Activated CD4-positive, alpha-beta T cell treated with anti-CD3 and anti-CD28 coated beads for 48 hours (primary cell): ENCODE measurements at places on chromosomes 1 and 21.

DNA sequence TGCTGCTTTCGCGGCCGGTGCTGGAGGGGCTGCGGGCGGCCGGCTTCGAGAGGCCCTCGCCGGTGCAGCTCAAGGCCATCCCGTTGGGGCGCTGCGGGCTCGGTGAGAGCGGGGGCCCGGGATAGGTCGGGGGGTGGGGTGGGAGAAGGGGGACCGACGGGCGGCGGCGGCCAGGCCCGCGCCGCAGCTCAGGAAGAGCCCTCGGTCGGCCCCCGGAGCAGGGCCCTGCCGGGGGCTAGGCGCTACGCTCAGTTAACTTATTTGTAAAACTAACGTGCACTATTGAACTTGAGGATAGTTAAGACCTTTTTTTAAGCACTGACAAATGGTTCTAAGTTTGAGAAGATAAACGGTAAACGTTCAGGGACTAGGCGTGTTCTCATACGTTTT is 418 bp downstream of the DDX20 start:
- DNase-seq, result no peak

DNA sequence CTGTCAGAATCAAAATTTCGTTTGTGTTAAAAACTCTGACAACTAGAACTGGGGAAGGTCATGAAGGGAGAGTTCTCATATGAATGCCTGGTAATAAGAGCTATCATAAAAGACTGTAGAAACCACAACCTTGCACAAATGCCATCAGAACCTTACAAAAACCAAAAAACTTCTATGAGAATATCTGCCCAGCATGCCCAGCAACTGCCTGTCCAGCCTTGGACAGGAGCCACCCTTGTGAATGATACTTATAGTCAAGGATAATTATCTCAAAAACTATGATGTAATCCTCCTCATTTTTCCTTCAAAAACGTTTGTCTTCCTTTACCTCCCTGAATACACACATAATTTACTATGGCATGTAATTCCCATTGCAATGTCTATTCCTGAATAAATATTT is 53.4 kb upstream of the C1orf185 start:
- no peak for DNase-seq

DNA sequence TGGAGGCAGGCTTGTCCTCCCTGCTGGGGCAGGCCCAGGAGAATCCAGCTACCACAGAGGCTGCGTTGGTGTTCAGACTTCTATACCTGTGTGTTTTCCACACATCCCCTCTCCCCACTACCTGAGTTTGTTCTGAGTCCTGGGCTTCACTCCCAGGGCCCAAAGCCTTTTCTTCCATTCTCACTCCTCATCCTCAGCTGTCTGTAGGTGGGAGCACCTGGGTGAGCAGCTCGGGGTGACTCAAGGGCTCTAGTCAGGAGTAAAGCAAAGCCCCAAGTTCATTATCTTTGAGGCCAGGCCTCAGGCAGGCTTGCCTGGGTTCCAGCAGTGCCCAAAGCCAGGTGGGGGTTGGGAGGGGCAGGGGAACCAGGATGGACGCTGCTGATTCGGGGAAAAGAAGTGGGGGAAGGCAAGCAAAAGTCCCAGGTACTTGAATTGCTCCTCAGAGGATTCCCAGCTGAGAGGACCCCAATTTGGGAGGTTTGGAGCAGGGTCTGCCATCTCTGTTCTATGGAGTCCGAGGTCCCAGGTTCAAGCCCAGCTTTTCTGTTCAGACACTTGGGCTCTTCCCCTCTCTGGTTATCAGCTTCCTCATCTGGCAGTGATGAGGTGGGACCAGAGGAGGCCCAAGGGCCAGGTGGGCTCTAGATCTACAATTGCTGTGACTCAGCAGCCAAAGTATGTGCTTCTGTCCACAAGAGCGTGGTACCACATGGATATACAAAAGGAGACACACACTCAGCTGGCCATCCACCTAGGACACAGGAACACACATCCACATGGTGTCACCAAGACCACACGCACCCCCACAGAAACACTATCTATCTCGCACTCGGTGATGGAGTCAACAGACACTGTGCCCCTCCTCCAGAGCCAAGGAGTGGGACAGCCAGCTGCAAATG is 5.8 kb upstream of the PTPN7 start:
- DNase-seq, result peak; percentile 36

- no peak for DNase-seq
Observed at GRCh38 chr1:111776861-111777260, 21.2 kb downstream of the DDX20 start.

GRCh38 chr1:223834660-223835263 is 11.0 kb downstream of the TP53BP2 start:
- peak; percentile 28 for DNase-seq

GRCh38 chr1:170927955-170928840 is 7.1 kb upstream of the MROH9 start:
- no peak for DNase-seq

DNA sequence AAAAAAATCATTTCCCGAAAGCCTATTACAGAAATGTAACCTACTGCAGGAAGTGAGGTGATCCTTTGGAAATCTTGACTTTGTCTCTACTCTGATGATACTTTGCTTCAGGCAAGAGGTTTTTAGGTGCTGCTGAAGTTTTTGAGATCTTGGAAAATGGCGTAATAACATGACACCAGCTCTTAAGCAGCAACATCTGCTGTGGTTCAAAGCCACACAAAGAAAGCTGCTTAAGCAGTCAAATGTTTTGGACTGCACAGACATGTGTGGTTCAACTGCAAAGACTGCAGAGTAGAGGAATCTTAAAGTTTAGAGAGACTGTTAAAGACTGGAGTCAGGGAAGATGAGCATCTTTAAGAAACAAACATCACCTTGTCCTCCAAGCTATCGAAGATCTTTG is 139.0 kb downstream of the RASAL2 start:
- DNase-seq, result no peak

DNA sequence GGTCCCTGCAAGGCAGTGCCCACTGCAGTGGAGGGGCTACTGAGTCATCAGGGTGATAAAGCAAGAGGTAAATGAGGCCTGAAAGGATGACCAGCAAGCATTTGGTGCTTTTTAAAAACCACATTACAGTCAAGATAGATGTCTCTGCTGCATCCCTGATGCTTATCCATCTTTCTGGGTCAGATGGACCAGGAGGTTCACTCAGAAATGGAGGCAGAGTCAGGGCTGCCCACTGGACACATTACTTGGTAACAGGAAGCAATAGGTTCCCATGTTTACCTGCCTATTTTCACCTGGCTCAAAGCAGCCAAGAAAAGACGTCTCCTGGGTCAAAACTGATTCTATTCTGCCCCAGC is 3.6 kb downstream of the SPATA46 start:
- DNase-seq, result no peak

GRCh38 chr1:29259802-29260441 is 23.6 kb downstream of the PTPRU start:
- DNase-seq, result peak; percentile 35

GRCh38 chr1:54004481-54005049 is 13.4 kb downstream of the LDLRAD1 start:
- DNase-seq, result no peak

DNA sequence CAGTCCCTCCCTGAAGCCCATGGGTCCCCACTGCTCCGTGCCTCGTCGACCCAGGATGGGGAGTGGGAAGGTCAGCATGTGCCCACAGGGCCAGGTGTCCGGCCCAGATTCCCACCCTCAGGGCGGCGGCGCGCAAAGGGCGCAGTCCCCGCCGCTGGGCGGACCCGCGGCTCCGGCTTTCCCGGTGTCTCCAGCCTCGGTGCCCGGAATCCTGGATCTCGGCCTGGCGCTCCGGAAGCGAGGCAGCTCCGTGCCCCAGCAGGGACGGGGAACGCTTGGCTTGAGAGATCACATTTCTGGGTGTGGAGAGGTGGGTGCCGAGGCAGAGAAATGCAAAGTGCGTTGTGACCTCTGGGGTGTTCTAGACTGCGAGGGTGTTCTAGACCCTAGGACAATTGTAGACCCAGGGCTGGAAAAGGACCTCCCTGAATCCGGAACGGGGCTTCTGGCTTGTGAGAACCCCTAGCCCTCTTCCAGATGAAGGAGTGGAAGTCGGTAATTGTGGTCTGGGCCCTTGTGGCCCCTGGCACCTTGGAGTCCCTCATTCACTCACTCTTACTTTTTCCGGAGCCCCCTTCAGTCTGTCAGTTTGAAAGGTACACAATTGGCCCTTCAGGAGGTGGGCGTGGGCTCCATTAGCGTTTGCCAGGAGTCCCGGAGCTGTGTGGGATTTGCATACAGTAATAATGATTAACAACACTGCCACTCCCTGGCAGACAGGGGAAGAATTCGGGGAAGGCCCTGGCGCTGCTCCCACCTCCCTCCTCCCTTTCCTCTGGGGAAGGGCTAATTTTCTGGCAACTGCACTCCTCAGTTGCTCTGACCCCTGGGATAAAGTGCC is 1.6 kb upstream of the KCND3 start:
- peak; percentile 11 for DNase-seq

GRCh38 chr1:2855206-2856065 is 53.9 kb upstream of the TTC34 start:
- DNase-seq, result no peak

GRCh38 chr1:113205980-113206766 is 133.2 kb downstream of the LRIG2 start:
- DNase-seq, result no peak

- no peak for DNase-seq
Observed at GRCh38 chr1:111734856-111735255, 4.3 kb downstream of the INKA2 start.

- DNase-seq, result no peak
Observed at GRCh38 chr1:218886101-218886871, 287.4 kb upstream of the LYPLAL1 start.

- DNase-seq, result peak; percentile 20
Observed at GRCh38 chr1:109134423-109134822, 20.5 kb downstream of the ELAPOR1 start.

GRCh38 chr21:44466996-44467858 is 11.9 kb downstream of the LRRC3 start:
- no peak for DNase-seq

DNA sequence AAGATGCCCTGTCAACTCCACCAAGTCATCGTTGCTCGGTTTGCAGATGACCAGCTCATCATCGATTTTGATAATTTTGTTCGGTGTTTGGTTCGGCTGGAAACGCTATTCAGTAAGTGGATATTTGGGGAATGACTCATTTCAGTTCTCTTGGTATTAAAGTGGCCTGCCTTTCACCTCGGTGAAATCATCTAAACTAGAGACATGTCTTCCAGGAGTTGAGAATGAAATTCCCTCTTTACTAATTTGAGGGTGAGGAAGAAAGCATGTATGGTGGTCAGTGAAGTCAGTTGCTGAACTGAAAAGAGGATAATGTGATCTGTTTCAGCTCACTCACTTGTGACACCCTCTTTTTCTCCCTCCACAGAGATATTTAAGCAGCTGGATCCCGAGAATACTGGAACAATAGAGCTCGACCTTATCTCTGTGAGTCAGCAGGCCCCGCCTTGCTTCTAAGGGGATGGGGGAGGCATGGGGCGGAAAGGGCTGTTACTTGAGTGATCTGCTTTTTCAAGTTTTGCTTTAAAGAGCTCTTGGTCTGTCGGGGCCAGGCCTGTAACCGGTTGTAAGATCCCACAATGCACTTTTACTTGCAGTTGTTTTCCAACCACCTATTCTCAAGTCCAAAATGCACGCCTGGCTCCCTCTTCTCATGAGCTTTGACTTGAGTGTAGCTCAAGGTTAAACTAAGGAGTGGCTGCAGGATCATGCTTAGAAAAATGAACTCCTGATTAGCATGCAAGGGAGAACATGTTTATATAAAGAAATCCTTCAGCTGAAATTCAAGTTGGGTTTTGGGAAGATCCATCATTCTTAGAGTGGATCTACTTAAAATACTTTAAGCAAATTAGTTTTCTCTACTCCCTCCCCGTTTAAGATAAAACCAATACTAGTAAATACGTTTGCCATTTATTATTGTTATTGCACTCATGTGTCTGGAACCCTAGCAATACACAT is 59.8 kb downstream of the CAPN2 start:
- peak; percentile 22 for DNase-seq

DNA sequence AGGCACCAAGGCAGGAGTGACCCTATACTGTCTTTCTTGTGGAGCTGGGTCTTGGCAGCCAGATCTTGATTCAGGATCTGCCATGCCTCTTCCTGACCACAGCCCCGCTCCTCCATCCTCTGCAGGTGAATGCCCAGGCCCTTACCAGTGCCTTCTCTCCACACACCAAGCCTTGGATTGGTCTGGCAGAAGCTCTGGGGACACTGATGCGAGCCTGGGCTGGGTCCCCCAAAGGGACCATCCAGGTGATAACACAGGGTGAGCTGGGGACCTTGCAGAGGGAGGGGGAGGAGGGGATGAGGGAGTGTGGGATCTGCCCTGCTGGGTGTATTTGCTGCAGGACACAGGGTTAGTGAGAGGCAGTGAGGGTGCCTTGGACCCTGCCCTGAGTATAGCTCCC is 28.4 kb downstream of the HMGCS2 start:
- no peak for DNase-seq

DNA sequence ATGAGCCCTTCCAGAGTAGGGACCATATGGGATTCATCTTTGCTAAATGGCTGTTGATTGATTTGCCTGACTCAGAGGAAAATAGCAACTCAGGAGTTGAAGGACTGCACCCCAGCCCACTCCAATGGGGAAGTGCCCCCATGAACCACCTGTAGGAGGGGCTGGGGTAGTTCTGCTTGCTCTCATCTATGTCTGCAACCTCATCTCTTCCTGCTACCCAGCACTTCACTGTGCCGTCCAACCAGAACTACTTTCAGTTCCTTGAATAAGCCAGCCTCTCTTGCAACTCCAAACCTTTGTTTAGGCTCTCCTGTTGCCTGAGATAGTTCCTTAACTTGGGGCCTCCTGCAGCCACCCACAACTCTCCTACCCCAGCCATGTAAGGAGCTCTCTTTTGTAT is 26.6 kb downstream of the BEND5 start:
- no peak for DNase-seq

DNA sequence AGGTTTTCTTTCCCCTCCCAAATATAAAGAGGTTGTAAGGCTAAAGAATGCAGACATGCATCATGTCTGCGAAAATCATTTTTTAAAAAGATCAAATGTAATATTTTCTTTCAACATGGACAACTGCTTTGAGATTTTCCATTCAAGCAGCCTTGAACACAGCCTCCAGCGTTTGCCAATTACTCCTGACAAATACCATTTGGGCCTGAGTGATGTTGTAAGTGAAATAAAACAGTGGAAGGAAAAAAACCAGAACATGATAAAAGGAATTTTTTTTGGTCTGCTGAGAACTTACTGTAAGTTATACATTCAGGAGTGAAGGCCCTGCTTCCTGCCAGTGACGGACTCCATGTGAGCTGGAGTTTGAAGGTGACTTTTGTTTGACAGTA is 37.2 kb downstream of the SETD4 start:
- DNase-seq, result no peak

- DNase-seq, result no peak
Observed at GRCh38 chr1:171296897-171297296, 17.1 kb upstream of the FMO4 start.

- DNase-seq, result no peak
Observed at GRCh38 chr1:50135716-50136115, 27.0 kb downstream of the ELAVL4 start.

DNA sequence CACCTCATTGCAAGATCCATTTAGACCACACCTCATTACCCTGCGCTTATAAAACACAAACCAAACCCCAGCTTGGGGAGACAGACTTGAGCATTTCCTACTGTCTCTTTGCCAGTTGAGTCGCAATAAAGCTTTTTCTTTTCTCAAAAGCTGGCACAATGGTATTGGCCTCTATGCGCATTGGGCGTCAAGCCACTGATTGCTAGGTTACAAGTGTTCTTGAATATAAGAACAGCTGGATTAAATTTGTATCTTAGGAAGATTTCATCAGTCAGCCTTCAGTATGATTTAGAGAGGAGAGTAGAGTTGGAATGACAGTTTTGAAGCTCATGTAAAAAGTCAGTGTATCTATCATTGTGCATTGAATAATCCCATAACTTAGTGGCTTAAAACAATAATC is 84.9 kb upstream of the RAB4A start:
- no peak for DNase-seq

- no peak for DNase-seq
Observed at GRCh38 chr21:36499578-36500471, 19.9 kb upstream of the CLDN14 start.

- DNase-seq, result no peak
Observed at GRCh38 chr1:77757603-77758002, 2.0 kb downstream of the USP33 start.
